ENCODE measurements at places on chromosomes 6 and 20. TPM values are rescaled to one million over a fixed set of nuclear protein-coding genes. Genes with fewer than 3 reads are reported as not detected.

E2F1 gene
- 13.5 TPM for total RNA-seq

DNA sequence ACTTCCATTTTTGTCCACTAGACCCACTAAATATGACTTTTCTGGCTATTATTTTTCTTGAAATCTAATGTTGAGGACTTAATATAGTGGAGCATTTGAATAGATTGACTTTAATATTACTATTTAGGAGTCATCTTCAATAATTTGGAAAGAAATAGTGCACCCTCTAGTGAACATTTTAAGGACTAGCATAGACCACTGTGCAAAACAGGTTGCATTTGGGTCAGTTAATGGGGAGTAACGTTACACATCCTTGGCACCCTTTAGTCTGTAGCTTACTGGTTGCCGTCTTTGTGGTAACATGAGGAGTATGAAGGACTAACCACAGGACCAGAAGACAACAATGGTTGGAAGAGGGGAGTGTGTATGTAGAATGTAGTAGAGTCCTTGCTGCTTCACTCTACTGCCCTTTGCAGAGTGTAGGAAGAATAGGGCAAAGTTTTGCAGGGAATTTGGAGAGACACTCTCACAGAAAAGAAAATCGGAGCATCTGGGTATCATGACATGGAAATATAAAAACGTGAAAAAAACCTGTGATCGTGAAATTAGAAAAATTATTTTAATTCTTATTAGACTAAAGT is 25.2 kb downstream of the RFPL4B start:
- DNase-seq: no peak

- DNase-seq: no peak
Measured at GRCh38 chr6:28729501-28730402, 194.0 kb downstream of the TRIM27 start.

CLDN20 gene
- total RNA-seq: not detected

GRCh38 chr6:17972978-17973622 is 14.3 kb downstream of the KIF13A start:
- no peak for DNase-seq

- no peak for DNase-seq
Measured at GRCh38 chr6:56529594-56530191, 113.0 kb downstream of the DST start.

SIRPB2 gene
- 1.3 TPM for total RNA-seq

- DNase-seq: no peak
Measured at GRCh38 chr20:5140195-5140594, 13.4 kb downstream of the CDS2 start.
